Esophagus mucosa (tissue), 1 donor: ENCODE measurements at places on chromosomes 7 and 10.

- no peak for ATAC-seq
These were observed 3.1 kb upstream of the AVPI1 start for GRCh38 chr10:97690133-97690532.

DNA sequence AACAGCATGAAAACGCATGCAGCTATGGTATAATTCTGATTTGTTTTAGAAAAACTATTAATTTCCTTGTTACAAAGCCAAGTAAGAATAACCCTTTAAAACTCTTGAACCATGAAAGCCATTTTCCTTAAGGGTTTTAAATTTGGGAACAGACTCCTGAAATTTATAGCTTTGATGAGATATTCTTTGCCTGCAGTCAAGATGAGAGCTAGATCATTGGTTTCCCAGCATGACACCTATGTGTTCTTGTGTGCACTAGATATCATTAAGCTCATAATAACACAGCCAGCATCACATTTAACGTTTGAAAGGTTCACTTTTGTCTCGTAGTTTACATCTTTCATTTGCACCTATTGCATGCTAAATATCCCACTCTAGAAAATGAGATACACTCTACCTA lies 202.2 kb downstream of the PHF14 start:
- ATAC-seq = no peak

GRCh38 chr7:28546067-28546466 lies 133.7 kb downstream of the CREB5 start:
- no peak for ATAC-seq

GRCh38 chr7:85882335-85882734 lies 695.5 kb upstream of the SEMA3D start:
- ATAC-seq = no peak

DNA sequence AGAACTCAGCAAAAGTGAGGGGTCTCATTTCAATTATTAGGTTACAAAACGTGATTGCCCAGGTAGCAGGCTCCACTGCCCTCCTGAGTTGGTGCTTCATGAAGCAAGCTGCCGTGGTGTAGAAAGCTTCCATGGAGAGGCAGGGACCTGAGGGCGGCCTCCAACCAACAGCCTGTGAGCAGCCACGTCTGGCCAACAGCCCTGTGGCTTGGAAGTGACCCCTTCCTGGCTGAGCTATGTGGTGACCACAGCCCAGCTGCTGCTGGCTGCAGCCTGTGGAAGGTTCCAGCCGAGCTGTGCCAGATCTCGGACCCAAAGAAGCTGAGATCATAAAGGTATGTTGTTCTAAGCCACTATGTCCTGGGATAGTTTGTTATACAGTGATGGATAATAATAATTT lies 122.5 kb upstream of the KLF6 start:
- no peak for ATAC-seq

- ATAC-seq = no peak
These were observed 71.5 kb downstream of the LRRC4 start for GRCh38 chr7:127959770-127960169.

- no peak for ATAC-seq
These were observed 21.7 kb upstream of the JAKMIP3 start for GRCh38 chr10:132043861-132044695.

DNA sequence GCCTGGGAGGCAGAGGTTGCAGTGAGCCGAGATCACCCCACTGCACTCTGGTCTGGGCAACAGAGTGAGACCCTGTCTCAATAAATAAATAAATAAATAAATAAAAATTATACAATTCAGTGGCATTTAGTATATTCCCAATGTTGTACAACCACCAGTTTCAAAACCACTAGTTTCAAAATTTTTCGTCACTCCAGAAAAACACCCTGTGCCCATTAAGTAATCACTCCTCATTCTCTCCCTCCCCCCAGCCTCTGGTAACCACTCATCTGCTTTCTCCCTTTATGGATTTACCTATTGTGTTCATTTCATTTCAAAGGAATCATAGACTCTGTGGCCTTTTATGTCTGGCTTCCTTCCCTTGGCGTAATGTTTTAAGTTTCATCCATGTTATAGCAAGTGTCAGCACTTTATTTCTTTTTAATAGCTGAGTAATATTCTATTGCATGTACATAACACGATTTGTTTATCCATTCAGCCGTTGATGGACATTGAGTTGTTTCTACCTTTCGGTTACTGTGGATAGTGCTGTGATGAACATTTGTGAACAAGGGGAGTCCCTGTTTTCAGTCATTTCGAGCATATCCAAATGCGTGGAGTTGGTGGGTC lies 29.4 kb upstream of the GOLGA7B start:
- ATAC-seq = no peak

DNA sequence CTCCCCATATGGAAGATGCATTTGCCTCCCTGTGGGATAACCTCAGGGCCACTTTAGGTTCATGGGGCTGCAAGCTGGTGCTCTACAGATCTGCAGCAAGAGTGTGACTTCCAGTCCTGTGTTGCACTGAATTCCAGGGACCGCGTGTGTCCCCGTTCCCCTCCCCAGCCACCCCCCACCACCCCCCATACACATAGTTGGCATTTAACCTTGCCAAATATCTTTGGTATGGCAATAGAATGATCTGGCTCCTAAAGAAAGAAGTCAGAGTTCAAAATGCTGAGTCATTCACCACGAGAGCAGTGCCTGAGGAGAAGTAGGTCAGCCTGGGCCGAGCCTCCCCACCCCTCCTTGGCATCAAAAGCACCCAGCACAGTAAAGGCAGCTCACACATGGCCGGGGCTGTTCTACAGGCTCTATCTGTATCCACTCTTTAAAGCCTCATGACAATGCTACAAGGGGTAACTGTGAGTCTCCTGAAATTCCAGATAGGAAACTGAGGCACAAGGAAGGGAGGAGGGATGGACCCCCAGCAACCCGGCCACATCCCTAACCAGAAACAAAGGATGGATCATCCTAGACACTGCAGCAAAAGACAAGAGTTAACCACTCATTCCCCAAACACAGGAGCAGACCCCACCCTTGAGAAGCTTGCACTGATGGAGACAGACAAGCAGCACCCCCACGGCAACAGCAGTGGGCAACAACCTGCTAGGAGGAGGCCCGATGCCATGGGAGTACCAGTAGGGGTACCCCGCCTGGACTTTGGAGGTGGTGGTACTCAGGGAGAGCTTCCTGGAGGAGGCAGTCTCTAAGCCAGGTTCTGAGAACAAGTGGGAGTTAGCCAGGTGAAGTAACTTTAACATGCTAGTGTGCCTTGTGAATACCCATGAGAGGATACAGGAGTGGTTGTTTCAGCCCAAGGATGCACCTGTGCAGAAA lies 70.3 kb upstream of the NANOS1 start:
- peak; percentile 92 for ATAC-seq

- peak; percentile 26 for ATAC-seq
These were observed 21.2 kb downstream of the CALML5 start for GRCh38 chr10:5477948-5478693.

DNA sequence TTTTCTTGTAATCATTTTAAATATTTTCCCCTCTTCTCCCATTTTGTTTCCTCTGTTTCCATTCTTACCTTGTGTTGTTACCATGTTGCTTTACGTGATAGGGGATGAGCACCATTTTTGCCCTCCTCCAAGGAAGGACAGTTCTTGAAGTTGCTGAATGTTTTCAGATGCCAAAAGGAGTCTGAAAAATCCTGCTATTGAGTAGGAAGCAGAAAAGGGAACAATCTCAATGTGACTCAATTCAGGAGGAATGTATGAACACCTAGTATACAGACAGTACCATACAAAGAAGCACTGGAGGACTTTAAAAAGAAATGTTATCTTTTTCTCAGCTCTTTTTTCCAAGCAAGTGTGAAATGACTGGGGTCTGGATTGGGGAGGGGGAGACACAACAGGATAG lies 5.1 kb upstream of the NAMPT start:
- no peak for ATAC-seq

DNA sequence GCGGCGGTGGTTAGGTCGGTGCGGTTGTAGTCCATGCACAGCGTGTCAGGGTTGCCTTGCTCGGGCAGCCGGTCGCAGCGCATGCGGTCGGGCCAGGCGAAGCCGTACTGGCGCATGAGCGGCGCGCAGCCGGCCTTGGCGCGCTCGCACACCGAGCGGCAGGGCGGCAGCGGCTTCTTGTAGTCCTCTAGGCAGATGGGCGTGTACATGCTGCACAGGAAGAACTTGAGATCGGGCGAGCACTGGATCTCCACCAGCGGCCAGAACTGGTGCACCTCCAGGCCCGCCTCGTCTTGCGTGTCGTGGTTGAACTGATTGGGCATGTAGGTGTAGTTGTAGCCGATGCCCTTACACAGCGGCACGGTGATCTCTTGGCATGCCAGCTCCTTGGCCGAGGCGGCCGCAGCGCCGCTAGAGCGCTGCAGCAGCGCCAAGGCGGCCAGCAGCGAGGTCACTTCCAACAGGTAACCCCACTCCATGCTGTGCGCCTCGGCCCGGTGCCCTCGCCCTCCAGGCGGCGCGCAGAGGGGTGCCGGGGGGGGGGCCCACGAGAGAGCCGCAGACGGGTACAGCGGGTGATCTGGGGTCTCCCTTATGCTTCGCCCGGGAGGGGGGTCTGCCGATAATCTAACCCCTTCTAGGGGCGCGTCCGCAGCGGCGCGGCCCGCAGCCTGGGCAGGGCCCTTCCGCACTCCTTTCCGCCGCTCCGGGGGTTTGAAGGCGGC lies 983 bp downstream of the FZD8 start:
- peak; percentile 82 for ATAC-seq

- ATAC-seq = no peak
These were observed 108.2 kb upstream of the NFE2L3 start for GRCh38 chr7:26043801-26044200.

- no peak for ATAC-seq
These were observed 40.1 kb downstream of the IQUB start for GRCh38 chr7:123494193-123494796.

DNA sequence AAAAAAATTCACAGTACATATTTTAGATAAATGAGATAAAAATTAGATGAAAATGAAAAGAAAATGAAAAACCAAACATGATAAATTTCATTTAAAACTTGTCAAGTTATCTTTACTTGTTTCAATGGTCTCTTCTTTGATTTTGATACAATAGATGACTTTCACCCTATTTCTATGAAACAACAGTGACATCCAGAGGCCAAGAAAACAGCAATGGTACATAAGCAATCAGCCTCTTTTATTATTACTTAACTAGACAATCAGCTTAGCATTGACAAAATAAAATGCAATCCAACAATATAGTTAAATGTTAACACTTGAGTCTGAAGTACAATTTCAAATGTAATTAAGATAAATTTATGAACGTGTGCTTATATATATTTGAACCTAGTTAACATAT lies 74.8 kb upstream of the GPR37 start:
- ATAC-seq = no peak

DNA sequence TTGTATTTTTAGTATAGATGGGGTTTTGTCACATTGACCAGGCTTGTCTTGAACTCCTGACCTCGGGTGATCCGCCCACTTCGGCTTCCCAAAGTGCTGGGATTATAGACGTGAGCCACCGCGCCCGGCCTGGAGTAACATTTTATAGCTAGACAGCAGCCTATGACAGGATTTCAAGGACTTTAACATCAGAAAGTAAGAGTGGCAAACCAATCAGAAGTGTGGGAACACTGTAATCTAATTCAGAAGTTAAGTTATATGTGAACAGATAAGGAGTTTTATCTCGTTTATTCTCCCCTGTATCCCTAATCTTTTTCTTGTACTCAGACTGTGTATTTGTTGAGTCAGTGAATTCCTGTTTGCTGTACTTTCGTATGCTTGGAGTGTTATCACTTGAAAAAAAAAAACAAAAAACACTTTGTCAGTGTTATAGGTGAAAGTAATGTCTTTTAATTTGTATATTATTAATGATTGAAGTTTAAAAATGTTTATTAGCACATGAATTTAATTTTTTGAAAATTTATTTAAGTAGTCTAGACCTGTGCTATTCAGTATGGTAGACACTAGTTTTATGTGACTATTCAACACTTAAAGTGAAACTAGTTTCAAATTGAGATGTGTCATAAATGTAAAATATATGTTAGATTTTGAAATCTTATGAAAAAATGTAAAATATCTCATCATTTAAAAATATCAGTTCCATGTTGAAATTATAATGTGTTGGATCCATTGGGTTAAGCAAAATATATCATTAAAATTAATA lies 38.6 kb downstream of the RSBN1L start:
- ATAC-seq = no peak

DNA sequence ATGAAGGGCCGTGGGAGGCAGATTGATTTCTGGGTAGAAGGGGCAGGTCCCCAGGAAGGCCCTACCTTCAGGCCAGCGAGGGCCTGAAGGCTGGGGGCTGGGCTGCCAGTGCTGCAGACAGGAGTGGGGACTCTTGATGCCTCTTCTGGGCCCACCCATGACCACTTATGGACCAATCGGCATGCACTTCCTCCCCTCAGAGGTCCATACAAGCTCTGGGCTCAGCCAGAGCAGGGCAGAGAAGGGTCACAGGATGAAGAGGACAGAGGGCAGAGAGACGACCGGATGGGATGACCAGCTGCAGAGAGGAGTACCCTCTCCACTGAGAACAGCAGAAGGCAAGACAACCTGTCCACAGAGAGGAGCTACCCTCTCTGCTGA lies 120.1 kb downstream of the DYNC2I1 start:
- no peak for ATAC-seq

- peak; percentile 76 for ATAC-seq
These were observed at the start of gene STOX1 for GRCh38 chr10:68826764-68827591. Gene STOX1 (plus strand): TSS chr10:68827531. CDS start chr10:68827624, 93 bp downstream.

- ATAC-seq = no peak
These were observed 1.8 kb upstream of the IFIT1 start for GRCh38 chr10:89390476-89391225.

DNA sequence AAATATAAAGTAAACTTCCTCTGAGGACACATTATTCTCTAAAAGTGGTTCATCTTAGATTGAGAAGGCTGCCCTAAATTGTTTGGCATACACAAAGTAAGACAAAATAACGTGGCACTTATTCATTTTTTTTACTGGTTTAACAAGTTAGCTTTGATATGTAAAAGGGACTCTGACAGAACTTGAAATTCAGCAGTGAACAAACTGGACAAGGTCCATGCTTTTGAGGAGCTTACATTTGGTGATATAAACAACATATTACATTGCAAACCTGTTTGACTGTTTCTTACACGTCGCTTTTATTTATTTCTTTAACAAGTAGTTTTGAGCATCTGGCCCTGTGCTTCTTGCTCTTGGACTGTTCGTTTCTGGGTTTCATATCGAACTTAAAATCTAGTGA lies 253.1 kb upstream of the POM121L12 start:
- ATAC-seq = no peak

- peak; percentile 75 for ATAC-seq
These were observed 123.7 kb downstream of the MPP7 start for GRCh38 chr10:28179006-28179742.

DNA sequence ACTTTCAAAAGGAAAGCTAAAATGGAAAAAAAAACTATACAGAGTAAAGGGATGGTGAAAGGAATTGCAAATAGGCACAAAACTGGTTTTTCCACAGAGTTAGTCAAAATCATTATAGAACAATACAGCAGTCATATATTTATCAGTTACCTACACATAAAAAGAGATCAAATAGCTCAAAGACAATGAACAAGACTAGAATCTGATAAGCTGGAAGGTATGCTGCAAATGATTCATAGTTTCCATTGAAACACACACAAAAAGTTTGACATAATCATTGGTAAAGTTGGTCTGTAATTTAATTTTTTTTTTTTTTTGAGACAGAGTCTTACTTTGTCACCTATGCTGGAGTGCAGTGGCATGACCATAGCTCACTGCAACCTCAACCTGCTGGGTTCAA lies 92.4 kb upstream of the SGCE start:
- no peak for ATAC-seq

GRCh38 chr10:14271621-14272020 lies 59.1 kb downstream of the FRMD4A start:
- ATAC-seq = no peak
